Kidney tubule cell (primary cell): ENCODE measurements at places on chromosomes 5 and 9.
A peak's percentile ranks its signal among the peaks of the same experiment; 100 is the strongest.

DNA sequence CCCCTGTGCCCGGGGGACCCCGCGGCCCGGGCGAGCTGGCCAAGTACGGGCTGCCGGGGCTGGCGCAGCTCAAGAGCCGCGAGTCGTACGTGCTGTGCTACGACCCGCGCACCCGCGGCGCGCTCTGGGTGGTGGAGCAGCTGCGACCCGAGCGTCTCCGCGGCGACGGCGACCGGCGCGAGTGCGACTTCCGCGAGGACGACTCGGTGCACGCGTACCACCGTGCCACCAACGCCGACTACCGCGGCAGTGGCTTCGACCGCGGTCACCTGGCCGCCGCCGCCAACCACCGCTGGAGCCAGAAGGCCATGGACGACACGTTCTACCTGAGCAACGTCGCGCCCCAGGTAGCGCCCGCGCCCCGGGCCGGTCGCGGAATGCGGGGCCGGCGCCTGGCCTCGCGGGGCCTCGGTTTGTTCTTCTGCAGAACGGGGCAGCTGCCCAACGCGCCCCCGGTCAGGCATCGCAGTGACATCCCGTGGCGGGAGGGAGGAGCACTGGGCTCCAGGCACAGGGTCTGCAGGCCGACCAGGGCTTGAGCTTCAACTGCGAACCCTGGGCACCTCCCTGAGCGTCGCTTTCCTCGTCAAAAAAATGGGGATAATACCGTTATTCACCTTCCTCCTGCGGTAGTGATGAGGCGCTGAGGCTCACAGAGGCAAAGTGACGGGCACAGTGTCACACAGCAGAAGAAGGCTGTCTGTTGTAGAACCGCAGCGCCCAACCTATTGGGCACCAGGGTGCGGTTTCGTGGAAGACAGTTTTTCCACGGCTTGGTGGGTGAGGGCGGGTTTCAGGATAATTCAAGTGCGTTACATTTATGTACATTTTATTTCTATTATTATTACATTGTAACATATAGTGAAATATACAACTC is 777 bp downstream of the ENDOG start:
- DNase-seq = peak; percentile 48

- DNase-seq = peak; percentile 46
Observed at GRCh38 chr9:130541533-130541932, 37.8 kb upstream of the FUBP3 start.

DNA sequence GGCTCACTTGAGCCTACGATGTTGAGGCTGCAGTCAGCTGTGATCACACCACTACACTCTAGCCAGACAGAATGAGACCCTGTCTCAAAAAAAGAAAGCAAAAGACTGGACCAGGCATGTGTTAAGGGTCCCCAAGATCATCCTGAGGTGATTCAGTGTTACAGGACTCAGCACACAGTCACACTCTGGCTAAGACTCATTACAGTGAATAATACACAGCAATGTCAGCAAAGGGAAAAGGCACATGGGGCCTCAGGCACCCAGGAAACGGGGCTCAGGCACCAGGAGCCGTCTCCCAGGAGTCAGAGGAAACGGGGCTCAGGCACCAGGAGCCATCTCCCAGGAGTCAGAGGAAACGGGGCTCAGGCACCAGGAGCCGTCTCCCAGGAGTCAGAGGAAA is 39.2 kb upstream of the NRARP start:
- DNase-seq = no peak

- DNase-seq = peak; percentile 65
Observed at GRCh38 chr5:134177369-134178095, 782 bp upstream of the SKP1 start.
